A549 treated with DMSO at 1 μM for 4 hours (cell line): ENCODE measurements at places on chromosomes 12 and 14. TPM values are rescaled to one million over a fixed set of nuclear protein-coding genes. Genes with fewer than 3 reads are reported as not detected.

The MARCHF9 gene
- total RNA-seq = 4.9 to 7.8 TPM (median 7.3 TPM) in 5 replicates

The HHIPL1 gene
- total RNA-seq = 0.11 to 0.28 TPM (median 0.17 TPM) in 5 replicates

The LRRC9 gene
- not detected in 5 replicates for total RNA-seq

The PIWIL1 gene
- total RNA-seq = not detected in 5 replicates

The TOGARAM1 gene
- 7.1 to 10.8 TPM (median 8.2 TPM) in 5 replicates for total RNA-seq

The MAP3K9 gene
- total RNA-seq = 4.3 to 5.5 TPM (median 4.9 TPM) in 5 replicates

The FGF6 gene
- not detected in 5 replicates for total RNA-seq

The KSR2 gene
- total RNA-seq = 0.78 to 0.84 TPM (median 0.80 TPM) in 5 replicates

The KRT74 gene
- not detected in 5 replicates for total RNA-seq

The DHRS2 gene
- 6.1 to 10.3 TPM (median 7.8 TPM) in 5 replicates for total RNA-seq

The HOXC10 gene
- 1.5 to 3.0 TPM (median 2.7 TPM) in 5 replicates for total RNA-seq
